ENCODE measurements at places on chromosomes 2 and 18.

GRCh38 chr2:233414273-233414654 is 60.0 kb downstream of the DGKD start:
- DNase-seq: no peak

DNA sequence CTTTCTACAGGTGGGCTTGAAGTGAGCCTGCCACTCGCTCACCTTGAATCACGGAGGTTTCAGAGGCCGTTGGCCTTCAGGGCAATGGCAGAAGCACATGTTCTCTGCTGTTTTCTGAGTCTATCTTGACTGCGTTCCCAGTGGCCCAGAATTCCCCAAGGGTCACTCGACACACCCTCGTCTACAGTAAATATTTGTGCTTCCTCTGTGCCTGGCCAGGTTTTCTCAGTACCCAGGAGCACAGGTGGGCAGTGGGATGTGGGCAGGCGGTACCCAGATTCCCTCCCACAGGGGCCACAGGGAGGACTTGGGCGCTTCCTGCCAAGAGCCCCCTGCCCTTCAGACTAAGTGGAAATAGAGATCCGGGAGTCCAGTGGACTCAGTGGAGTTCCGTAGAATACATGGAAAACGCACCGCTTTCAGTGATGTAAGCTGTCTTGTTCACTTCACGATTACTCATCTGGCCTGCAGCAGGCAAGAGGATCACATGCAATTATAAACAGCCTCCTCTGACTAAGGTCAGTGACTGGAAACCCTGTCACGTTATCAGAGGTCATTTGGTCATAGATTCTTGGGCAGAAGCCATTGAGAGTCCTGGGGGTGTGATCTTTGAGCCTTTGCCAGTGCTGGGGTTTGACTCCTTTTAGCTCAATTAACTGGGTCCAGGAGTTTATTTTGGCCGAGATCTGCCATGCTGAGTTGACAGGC is 179.8 kb downstream of the NEDD4L start:
- DNase-seq: no peak

GRCh38 chr2:230418341-230419016 is 2.5 kb downstream of the SP100 start:
- no peak for DNase-seq

DNA sequence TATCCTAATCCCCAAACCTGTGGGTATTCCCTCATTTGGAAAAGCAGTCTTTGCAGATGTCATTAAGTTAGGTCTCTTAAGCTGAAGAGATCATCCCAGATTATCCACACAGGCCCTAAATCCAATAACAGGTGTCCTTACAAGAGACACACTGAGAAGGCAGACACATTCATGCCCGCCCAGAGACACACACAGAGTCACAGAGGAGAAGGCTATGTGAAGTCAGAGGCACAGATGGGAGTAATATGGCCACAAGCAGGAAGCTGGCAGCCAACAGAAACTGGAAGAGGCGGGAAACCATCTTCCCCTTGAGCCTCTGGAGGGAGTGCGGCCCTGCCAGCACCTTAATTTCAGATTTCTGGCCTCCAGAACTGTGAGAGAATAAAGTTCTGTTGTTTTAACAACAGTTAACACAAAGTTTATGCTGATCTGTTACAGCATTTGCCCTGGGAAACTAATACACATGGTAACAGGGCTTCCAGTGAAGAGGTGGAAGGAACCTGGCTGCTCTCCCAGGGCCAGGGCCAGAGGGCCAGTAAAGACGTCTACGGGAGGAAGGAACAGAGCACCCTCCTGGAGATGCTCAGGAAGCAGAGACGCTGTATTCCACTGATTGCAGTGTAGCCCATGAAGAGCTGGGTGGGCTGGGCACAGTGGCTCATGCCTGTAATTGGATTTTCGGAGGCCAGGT is 217.5 kb downstream of the GLI2 start:
- DNase-seq: no peak

DNA sequence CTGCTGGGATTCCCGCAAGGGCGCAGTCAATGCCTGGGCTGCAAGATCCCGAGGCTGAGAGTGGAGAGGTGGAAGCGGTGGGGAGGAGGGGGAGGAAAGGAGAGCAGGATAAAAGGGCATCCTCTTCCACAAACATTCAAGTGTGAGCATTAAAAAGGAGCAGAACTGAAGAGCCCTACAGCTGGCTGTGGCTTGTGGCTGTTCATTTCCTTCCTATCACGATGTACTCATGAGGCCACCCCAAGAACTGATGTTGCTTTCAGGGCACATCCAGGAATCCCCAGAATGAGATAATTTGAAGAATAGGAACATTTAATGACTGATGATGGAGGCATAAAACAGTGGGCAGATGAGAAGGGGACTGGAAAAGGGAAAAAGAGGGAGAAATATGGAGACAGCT is 230.8 kb upstream of the SMIM21 start:
- no peak for DNase-seq

DNA sequence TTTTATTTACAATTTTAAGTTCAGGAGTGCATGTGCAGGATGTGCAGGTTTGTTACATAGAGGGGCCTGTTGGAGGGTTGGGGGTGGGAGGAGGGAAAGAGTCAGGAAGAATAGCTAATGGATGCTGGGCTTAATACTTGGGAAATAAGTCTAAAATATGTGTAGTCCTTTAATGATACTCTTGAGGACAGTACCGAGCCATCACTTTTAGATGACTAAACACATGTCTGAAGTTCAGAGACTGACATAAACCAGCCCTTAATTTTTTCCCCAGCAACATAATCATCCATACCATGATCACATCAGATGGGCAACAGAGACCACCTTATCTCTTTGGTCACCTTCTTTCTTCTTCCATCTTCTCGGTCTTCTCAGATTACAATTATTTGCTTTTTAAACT is 189.1 kb upstream of the COL3A1 start:
- DNase-seq: no peak
